H4 (cell line): ENCODE measurements at places on chromosomes 2 and 18. TPM values are rescaled to one million over a fixed set of nuclear protein-coding genes. Genes with fewer than 3 reads are reported as not detected.

DNA sequence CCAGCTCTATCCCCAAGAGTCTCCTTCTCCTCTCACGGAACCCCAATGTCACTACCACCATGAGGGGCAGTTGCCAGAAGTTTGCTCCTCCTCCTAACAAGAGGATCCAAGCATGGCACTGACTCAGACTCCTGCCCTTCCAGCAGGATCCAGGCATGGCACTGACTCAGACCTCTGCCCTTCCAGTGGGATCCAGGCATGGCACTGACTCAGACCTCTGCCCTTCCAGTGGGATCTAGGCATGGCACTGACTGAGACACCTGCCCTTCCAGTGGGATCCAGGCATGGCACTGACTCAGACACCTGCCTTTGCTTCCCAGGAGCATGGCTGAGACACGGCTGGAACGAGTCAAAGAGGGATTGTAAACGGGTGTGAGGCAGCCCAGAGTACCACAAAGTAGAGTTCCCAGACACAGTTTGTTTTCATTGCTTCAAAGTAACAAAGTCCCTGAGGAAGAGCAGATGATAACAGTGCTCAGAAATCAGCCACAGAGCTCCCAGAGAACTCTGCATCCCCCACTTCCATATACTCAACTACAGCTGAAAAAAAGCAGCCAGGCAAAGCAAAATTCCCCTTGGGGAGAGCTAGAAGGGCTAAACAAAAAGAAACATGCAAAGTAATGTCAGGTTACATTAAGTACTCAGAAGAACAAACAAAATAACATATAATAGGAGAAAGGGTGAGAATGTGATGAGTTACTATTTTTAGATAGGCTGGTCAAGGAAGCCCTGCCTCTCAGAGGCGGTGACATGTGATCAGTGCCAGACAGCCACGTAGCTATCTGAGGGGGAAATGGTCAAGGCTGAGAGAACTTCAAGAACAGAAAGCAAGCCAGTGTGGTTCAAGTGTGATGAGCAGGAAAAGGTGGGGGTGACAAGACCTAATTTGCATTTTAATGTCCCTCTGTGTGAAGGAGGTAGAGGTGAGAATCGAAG is 3.0 kb downstream of the BUB1 start:
- DNase-seq, result peak; percentile 15

DNA sequence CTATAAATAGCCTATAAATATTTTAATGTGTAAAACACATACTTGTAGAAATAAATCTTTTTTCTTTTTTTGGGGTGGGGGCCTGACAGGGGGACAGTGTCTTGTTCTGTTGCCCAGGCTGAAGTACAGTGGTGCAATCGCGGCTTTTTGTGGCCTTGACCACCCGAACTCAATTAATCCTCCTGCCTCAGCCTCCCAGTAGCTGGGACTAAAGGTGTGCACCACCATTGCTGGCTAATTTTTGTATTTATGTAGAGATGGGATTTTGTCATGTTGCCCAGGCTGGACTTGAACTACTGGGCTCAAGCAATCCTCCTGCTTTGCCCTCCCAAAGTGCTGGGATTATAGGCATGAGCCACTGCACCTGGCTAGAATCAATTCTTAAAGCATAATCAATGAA is 37.6 kb downstream of the NPC1 start:
- DNase-seq, result no peak

The TMEM182 gene
- total RNA-seq, result 4.5 TPM in 2 replicates

The FBXO15 gene
- 0.41 TPM in 1 of 2 replicates, not detected in the other for total RNA-seq

The KHK gene
- 0.14 and 0.48 TPM in 2 replicates for total RNA-seq
